ENCODE measurements at places on chromosomes 6 and 20.

- no peak for DNase-seq
These were observed 236.6 kb upstream of the PDE10A start for GRCh38 chr6:165899611-165900010.

DNA sequence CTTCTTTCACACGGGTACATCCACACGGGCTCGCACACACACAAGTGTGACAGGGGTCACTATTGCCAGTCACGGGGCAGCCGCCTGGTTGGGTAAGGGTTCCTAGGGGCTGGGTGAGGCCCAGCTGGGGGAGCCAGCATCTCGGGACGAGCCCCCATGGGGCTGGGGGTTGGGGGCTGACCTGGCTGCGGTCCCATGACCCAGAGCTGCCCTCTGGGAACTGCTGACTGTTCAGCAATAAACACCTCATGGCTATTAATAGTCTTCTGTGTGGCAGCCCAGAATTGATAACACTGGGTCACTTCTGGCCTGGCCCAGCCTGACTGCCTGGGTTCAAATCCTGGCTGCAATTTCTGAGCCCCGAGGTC is 23.8 kb downstream of the VEGFA start:
- DNase-seq = no peak

DNA sequence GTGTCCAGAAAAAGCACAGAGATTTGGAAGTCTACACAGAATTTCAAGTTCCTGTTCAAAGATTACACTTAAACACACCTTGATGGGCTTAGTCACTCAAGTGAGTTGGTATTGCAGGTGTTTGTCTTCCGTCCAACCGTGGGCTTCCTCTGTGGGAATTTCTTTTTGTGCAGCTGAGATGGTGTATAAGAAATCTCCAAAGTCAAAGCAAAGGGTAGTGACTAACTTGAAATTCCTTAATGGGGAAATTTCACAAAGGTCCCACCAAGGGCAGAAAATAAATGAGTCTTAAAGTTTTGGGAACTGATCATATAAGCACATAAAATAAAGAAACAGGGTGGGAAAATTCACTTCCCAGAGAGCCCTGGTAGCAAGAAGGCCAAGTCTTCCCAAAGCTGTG is 102.0 kb upstream of the TNFAIP3 start:
- no peak for DNase-seq

DNA sequence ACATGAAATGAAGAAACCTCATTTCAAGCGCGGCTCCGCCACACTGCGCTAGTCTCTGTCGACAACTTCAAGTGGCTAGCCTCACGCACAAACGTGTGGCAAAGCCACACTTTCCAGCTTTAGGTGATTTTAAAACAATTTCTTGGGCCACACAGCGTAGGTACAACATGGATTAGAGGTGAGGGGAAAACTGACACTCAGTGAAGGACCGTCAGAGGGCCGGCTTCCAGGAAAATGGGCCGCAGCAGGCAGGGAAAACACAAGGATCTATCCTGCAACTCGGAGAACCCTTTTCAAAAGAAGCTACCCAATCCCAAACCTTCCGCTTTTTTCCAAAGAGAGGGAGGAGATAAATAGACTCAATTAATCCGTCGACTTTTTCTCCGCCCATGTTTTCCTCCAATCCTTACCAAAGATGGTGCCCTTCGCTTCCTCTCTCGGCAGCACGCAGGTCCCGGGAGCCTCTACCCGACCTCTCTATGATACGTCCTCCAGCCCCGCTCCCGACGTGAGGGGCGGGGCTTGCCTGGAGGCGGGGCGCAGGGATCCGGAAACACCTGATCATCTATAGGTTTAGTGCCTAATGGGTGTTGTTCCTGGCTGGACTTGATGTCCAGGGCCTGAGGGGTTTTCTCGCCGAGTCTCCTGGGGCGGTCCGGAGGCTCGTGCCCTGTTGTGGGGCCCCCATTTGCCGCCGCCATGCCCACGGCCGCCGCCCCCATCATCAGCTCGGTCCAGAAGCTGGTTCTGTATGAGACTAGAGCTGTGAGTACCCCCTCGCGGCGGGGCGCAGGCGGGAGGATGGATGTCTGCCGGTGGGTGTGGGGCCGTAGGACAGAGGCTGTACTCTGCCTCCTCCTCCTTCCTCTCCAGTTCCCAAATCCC is at the start of the genes AK9 and FIG4:
Gene AK9, minus strand, starts transcription at position 466 of the 885 bp plus-strand sequence. CDS start 15,457 bp downstream, outside the sequence.
Gene FIG4, plus strand, starts transcription at position 560 of the 885 bp plus-strand sequence. Its CDS starts 140 bp downstream, at position 700.
- peak; percentile 86 for DNase-seq

GRCh38 chr6:91613481-91613880 is 1026.6 kb upstream of the MAP3K7 start:
- DNase-seq = no peak

- DNase-seq = no peak
These were observed 604.4 kb upstream of the NOX3 start for GRCh38 chr6:156060013-156060412.

- no peak for DNase-seq
These were observed 47.7 kb downstream of the DNAH8 start for GRCh38 chr6:38762848-38763247.

DNA sequence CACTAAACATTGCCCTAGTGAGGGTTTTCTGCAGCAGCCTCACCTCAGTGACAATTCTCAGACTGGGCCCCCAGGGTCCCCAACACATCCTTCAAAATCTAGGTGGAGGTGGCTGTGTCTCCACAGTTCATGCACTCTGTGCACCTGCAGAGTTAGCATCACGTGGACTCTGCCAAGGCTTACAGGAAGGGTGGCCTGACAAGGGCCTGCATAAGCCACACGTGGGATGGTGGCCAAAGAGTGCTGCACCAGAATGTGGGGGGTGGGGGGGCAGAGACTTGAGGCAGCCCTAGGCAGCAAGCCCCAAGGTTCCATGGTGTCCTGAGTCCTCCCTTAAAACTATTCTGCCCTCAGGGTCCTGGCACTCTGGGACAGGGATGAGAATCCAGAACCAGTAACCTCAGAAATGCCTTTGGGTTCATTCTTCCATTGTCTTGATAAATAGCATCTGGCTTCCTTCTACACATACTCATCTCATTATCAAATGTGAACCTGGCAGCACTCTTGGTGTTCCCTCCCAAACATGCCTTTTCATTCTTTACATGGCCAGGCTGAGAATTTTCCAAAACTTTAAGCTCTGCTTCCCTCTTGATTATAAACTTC is 1.6 kb upstream of the SERPINB1 start:
- DNase-seq = no peak

GRCh38 chr6:49543087-49543858 is 7.2 kb upstream of the C6orf141 start:
- DNase-seq = no peak

DNA sequence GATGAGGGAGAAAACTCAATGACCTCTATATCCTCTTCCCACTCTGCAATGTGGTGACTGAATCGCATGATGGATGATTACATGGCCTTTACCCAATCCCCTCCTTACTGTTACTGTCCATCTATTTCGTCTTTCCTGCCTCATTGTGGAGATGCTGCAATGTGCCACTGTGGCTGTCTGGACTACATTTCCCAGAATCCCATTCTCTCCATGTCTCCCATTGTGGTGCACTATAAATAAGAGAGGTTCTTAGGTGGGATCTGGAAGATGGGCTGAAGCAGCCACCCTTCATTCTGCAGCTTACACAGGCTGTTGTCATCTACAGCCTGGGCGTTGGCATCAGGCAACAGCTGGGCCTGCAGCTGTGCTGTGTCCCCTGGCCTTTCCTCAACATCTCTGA is 233.6 kb downstream of the PRKN start:
- no peak for DNase-seq

DNA sequence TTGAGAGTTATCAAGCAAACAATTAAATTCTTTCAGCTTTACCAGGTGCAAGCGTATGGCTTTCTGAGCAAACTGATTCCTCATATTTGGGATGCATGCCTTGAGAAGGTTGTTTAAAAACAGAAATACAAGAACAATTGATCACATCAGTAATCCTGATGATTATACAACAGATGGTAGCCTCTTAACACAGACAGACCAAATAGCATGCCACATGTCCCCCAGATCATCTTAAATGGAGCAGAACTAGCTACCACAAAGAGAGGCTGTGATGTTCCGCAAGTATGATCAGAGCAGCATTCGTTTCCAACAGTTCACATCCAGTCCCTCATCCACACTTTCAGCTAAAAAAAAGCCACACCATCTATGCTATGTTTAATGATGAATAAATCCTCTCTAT is 246.2 kb upstream of the NRSN1 start:
- no peak for DNase-seq

DNA sequence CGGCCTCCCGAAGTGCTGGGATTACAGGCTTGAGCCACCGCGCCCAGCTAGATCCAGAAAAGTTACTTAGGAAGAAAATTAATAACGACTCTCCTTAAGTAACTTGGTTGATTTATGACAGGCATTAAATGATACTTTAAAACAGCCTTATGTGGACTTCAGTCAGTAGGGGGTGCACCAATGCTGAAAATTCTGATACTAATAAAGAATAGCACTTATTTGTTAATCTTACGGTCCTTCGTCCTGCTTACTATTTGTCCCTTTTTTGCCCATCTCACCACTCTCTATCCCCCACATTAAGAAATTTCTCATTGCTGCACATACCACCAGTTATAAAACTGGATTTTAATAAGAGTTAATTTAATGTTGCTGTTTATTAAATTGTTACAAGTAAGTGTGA is 12.7 kb upstream of the PRELID3B start:
- DNase-seq = no peak

GRCh38 chr6:106608080-106608668 is 21.1 kb downstream of the RTN4IP1 start:
- DNase-seq = peak; percentile 4

GRCh38 chr20:10594296-10594868 is 79.4 kb downstream of the JAG1 start:
- DNase-seq = no peak

- no peak for DNase-seq
These were observed 17.8 kb upstream of the COL19A1 start for GRCh38 chr6:69848552-69848951.

- no peak for DNase-seq
These were observed 1276.8 kb upstream of the ADGRB3 start for GRCh38 chr6:67358241-67358640.

- no peak for DNase-seq
These were observed 16.8 kb downstream of the FKBP1A start for GRCh38 chr20:1376007-1376406.

GRCh38 chr6:110776413-110776812 is 38.9 kb downstream of the CDK19 start:
- DNase-seq = no peak

DNA sequence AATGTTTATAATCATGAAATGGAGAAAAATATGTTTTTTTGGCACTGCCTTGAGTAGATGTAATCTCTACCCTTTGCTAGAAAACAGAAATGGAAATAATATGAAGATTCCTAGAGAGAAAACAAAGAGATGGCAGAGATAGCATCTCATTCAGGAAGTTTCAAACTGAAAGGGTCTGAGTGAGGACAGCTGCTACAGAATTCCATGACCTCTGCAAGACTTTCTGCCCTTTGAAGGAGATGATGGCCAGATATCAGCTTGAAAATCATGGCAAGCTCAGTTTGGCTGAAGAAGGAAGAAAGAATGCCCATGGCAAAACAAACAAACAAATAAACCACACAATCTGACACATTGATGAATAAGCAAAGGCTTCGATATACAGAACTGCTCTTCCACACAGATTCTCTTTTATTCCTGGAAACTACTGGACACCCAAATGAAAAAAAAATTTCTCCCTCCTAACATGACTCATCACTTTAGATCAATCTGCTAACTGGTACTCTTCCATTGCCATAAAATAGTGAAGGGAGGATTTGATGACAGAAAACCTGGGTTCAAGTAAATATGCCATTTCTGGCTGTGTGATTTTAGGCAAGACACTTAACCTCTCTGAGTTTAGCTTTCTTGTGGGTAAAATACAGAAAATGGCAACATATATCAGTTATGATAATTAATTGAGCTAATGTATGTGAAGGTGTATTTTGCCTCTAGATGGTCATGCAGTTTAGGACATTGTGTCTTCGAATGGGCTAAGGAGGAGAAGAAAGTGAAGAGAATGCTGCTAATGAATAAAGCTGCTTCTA is 105.9 kb upstream of the SPACA1 start:
- no peak for DNase-seq

Measured in activated T-cell treated with anti-CD3 and anti-CD28 coated beads for 24 hours (primary cell).